MV-4-11 (cell line): ENCODE measurements at places on chromosomes 3 and 15.
A peak's percentile ranks its signal among the peaks of the same experiment; 100 is the strongest.

DNA sequence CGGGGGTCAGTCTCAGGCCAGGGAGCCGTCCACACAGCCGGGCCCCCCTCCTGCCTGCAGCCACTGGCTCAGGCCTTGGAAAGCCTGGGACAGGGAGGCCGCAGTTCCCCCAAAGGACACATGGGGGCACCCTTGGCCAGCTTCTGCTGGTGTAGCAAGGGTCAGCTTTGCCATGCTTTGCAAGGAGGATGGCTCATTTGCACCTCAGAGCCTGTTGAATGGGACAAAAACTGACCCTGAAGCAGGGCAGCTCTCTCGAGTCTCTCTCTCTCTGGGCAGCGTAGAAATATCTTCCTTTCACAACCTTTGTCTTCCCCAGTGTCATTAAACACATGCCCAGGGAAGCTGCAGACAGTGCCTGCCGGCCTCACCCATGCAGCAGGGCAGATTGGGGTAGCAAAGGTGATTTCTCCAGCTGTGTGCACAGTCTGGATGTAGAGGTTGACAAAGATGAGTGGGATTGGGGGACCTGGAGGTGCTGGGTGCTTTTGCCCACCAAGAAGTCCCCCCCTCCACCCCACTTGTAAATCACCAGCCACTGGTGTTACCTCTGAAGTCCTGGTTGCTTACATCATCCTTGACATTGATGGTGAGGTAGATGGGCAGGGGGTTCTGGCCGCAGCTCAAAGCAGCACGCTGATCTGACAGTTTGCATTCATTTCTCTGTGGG, 17.4 kb upstream of the EHD4 start:
- peak; percentile 58 for DNase-seq

DNA sequence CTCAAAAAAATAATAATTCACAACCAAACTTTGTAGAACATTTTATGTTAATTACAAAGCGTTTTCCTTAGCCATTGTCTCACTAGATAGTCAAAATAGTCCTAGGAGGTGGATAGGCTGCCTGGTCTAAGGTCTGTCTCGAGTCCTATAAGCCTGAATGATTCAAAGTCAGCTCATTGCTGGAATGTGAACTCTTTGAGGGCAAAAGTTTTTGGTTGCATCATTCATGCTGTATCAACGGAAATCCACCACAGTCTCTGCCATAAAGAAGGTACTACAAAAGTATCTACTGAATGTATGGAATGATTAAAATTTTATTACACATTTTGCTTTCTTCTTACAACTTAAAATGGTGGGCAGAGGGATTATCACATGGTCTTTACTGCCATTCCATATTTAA, 387.3 kb upstream of the RARB start:
- no peak for DNase-seq

- no peak for DNase-seq
Measured at GRCh38 chr3:188234132-188234531, 80.2 kb downstream of the LPP start.

- no peak for DNase-seq
Measured at GRCh38 chr15:97623091-97623661, 337.3 kb upstream of the ARRDC4 start.

DNA sequence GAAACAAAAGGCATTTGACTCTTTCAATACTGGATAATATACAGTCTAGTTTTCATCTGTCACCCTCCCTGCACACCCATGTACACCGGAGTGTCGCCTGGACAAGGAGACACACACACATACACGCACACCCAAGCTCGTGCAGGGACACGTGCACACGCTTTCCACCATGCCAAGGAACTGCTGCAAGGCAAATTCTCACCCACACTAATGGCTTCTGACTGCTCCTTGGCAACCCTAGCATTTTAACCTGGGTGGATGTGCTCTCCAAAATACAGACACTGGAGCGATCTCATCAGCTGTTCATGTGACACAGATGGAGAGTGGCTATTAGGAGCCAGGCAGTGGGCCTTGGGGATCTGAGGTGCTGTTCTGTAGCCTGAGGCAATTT, 61.6 kb downstream of the MEIS2 start:
- DNase-seq, result no peak

DNA sequence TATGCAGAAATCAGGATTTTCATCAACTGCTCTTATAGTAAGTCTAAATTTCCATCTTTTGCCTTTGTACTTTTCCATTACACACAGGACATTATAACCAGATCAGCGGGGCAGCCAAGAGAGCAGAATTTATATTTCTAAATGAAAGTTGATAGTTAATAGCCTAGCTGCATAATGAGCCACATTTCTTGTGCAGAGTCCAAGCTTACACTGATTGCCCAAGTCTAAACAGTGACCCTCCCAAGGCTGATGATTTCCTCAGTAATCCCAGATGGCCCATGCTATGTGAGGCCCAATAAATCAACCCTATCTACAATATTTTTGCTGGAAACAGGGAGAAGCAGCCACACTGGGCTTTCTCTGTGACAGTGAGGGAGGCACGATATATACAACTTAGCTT, 475.8 kb upstream of the KCNMB2 start:
- DNase-seq, result no peak

DNA sequence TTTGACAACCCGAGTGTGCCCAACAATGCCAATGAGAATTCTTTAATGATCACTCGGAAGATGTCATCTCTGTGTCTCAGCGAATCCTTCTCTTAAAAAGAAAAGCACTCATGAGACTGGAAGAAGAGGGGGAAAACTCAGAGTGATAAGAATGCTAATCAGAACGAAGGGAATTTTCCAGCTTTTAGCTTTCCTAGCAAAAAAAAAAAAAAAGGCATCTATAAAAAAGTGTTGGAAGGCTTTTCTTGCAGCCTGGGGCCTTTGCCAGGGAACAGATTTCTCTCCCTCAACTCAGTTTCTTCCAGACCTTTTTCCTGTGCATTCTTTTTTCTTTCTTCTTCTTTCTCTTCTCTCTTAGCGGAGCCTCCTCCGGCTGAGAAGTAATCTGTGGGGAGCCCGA, 80.5 kb upstream of the NEO1 start:
- DNase-seq, result no peak

GRCh38 chr15:74425630-74426029, 8.1 kb downstream of the SEMA7A start:
- DNase-seq, result no peak

GRCh38 chr15:73688455-73688854, 4.3 kb downstream of the CD276 start:
- DNase-seq, result no peak

DNA sequence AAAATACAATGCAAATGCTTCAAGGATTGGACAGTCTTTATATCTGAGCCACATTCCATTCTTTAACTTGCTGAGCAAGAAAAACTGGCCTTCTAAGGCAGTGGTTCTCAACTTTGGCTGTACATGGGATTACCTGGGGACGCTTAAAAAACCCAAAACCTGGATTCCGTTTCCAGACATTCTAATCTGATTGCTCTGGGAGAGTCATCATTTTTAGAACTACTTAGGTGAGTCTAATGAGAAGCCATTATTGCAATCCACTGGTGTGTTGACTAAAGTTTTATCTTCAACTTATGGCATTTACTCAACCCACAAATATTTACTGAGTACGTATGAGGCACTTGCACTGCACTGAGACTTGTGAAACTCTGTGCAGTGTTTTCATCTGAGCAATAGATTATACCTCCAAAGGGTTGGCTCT, 195.7 kb upstream of the ATP11B start:
- no peak for DNase-seq

GRCh38 chr3:120831066-120831465, 76.9 kb upstream of the STXBP5L start:
- no peak for DNase-seq

- no peak for DNase-seq
Measured at GRCh38 chr3:110881069-110881468, 190.5 kb upstream of the NECTIN3 start.

DNA sequence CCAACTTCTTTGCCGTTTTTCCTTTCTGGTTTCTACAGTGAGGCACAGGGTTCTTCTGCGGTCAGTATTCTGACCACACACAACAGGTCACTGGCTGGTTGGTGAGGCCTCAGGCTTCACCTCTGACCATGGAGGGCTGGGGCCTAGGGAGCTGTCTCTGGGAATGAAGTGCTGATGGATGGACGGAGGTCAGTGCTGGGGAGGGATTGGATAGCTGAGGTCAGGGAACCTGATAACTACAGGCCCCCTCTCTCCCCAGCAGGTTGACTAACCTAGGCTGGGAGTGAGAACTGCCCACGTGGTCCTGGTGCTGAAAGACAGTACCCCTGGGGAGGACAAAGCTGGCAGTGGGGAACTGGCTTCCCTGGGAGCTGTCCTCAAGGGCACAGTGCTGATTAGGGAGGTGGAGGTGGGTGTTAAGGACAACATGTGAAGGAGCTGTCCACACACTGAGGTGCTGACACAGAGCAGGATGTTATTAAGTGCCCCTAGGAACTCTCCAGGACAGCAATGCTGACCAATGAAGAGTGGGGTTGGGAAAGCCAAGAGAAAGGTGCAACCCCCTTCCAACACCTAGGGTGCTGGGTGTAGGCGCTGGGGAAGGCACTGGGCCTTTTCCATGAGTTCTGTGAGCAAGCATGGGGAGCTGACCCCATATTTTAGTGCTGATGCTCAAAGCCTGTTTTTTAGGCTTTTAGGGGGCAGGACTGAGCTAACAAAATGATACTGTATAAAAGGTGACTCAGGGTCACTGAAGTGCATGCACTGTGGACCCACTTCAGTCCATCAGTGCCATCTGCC, 45.2 kb downstream of the ATP2B2 start:
- peak; percentile 77 for DNase-seq

DNA sequence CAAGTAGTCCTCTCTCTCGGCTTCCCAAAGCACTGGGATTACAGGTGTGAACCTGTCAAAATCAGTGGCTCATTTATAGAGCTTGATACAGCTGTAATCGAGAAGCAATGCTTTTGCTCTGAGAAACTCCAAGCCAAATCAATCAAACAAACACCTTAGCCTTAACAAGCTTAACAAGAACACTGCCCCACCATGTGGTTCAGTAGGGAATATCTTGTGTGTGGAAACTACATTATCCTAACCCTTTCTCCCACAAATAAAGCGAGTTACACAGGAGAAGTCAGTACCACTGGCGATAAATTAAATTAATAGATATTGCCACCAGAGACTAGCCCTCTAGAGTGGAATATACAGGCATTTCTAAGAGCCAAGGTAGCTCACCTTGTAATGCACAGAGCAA, 13.9 kb downstream of the CDAN1 start:
- no peak for DNase-seq

- no peak for DNase-seq
Measured at GRCh38 chr3:14768182-14768790, 50.5 kb upstream of the FGD5 start.

- no peak for DNase-seq
Measured at GRCh38 chr3:130688015-130688688, 58.5 kb downstream of the PIK3R4 start.

DNA sequence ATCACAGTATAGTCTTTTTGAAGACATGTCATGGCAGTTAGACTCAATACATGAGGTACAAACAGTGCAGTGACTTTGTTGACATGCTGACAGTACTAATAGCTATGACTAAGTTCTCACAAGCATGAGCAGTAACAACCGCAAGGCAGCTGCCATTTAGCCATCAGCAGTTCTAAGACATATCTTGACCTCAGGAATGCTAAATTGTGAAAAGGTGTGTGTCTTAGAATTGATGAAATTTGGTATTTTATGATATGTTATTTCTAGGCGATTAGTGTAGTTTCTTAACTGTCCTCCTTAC, 60.7 kb upstream of the FURIN start:
- no peak for DNase-seq

DNA sequence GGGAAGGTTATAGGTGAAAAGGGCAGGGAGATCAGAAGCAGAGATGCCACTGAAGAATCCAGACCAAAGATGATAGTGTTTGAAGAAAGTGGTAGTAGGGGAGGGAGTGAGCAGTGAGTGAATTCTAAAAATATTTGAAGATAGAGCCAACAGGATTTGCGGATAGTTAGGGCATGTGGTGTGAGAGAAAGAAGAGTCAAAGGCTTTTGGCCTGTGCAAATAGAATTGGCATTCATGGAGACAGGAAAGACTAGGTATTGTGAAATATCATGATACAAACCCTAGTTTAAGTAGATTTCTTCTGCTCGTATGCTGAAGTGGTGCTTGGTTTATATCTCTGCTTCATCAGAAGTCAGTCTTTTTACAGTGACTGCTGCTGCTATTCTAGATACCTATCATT, 224.2 kb upstream of the CFAP20DC start:
- DNase-seq, result no peak

- DNase-seq, result no peak
Measured at GRCh38 chr3:51966486-51966885, 768 bp downstream of the PCBP4 start.

GRCh38 chr3:171788546-171789351, 21.5 kb downstream of the PLD1 start:
- DNase-seq, result peak; percentile 97

DNA sequence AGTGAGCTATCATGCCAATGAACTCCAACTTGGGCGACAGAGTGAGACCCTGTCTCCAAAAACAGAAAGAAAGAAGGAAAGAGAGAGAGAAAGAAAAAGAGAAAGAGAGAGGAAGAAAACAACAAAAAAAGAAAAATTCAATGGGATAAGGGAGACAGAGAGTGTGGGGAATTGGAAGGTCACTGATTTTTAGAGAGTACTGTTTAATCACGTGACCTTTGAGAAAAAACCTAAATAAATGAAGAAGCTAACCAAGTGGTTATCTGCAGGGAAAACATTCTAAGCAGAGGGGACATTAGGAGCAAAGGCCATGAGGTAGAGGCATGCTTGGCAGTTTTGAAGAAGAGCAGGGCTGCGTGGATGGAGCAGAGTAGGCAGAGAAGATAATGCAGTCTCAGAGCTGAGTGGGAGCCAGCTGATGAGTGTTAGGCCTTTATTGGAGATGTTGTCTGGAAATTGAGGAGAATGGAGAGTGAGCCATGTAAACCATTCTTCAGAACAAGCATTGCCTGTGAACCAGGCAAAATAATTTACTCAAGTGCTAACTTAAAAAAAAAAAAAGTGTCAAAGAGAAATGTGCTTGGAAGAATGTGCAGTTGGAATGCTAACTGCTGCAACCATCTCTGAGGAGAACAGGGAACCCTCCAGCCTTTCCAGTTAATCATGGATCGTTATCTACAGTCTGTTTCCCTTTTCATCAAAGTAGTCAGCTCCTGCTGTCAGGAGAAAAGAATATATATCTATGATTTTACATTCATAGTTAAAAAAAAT, 377.3 kb upstream of the SEMA6D start:
- no peak for DNase-seq

DNA sequence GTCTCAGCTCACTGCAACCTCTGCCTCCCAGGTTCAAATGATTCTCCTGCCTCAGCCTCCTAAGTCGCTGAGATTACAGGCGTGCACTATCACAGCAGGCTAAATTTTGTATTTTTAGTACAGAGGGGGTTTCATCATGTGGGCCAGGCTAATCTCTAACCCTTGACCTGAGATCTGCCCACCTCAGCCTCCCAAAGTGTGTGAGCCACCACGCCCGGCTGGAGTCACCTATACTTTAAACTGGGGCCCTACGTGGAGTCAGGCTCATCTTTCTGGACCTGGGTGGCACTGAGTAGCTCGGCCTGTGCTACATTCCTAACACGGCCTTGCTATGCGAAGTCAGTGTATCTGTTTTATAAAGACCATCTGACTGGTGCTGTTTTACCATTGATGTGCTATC, 5.8 kb downstream of the GPR171 start:
- no peak for DNase-seq

- DNase-seq, result peak; percentile 45
Measured at GRCh38 chr3:160225176-160226025, at the start of gene C3orf80. Gene C3orf80, plus strand, starts transcription at chr3:160225422. Its CDS starts 214 bp downstream, at chr3:160225636.

- DNase-seq, result peak; percentile 16
Measured at GRCh38 chr3:23653647-23654525, 151.9 kb upstream of the UBE2E1 start.

- DNase-seq, result no peak
Measured at GRCh38 chr3:149495581-149496125, 21.2 kb downstream of the TM4SF4 start.

- DNase-seq, result no peak
Measured at GRCh38 chr3:150370122-150370602, 37.9 kb upstream of the TSC22D2 start.
